Activated CD4-positive, CD25-positive, alpha-beta regulatory T cell treated with anti-CD3 and anti-CD28 coated beads, Interleukin-2, amount 50 U/mL, for 24 hours (primary cell): ENCODE measurements at places on chromosomes 16 and 17.
A peak's percentile ranks its signal among the peaks of the same experiment; 100 is the strongest.

DNA sequence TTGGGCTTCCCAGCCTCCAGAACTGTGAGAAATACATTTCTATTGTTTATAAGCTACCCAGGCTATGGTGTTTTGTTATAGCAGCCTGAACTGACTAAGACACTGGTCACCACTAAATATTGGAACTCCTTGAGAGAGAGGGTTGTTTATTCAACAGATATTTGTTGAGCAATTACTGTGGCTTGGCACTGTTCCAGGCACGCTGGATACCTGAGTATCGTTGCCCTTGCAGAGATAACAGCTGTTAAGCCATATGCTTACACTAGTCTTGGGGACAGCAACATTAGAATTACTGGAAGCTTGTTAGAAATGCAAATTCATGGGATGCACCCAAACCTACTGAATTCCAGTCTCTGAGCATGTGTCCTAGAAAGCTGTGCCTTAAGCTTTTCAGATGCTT lies 230.7 kb downstream of the HS3ST4 start:
- no peak for ATAC-seq

DNA sequence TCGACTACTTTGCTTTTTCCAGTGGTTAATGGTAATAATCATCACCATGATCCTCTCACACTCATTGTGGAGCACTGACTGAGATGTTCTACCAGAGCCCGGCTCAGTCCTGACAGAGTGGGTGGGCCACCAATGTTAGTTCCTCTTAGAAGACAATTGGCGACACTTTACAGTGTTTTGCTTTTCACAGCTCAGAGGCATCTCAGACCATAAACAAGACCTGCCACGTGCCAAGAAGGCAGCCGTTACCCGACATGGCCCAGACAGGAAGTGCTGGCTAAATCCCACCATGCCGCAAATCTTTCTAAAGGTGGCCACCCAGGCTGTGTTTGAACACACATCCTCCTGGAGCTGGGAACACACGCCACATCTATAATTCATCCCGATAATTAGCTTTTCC lies 103.7 kb downstream of the XYLT1 start:
- ATAC-seq: no peak

DNA sequence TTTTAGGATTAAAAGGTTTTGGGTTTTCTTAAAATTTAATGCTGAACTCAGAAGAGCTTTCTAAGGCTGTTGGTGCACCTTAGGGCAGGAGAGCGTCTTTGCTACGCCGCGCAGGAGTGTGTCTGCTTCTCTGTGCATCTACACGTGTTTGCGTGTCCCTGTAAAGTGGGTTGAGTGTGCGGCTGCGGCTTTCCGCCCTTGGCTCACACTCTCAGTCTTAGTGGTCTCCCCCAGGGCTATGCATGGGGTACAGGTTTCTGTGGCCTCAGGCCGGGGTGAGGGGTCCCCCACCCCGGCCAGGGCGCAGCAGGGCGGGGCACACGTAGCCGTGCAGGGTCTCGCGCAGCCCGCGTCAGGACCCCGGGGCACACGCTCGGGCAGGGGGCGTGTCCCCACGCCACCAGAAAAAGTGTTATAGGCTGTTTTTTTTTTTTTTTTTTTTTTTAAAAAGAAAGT lies 727 bp upstream of the TENT4B start:
- ATAC-seq: peak; percentile 69

- no peak for ATAC-seq
These were observed 2.1 kb upstream of the NLK start for GRCh38 chr17:28040406-28040805.

- peak; percentile 57 for ATAC-seq
These were observed 10.4 kb downstream of the LLGL1 start for GRCh38 chr17:18235743-18236256.

GRCh38 chr17:80395402-80396151 lies 19.4 kb upstream of the ENDOV start:
- ATAC-seq: no peak

- peak; percentile 57 for ATAC-seq
These were observed 186.7 kb downstream of the MSI2 start for GRCh38 chr17:57442914-57443571.

DNA sequence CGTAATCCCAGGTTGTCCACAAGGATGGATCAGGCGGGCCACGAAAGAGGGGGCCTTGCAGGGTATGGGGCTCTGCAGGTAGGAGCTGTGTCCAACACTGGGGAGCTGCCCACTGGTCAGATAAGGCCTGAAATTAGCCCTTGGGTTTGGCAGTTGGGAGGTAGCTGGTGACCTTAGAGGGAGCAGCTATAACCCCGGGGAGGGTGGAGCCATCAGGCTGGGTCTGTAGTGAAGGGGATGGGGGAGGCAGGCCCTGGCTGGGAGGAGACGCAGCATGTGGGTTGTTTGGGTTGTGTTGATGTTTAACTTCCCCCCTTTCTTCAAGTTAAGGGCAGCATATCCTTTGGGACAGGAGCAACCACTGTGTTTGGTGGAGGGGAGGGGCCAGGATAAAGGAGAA lies 5.9 kb downstream of the MLLT6 start:
- no peak for ATAC-seq

DNA sequence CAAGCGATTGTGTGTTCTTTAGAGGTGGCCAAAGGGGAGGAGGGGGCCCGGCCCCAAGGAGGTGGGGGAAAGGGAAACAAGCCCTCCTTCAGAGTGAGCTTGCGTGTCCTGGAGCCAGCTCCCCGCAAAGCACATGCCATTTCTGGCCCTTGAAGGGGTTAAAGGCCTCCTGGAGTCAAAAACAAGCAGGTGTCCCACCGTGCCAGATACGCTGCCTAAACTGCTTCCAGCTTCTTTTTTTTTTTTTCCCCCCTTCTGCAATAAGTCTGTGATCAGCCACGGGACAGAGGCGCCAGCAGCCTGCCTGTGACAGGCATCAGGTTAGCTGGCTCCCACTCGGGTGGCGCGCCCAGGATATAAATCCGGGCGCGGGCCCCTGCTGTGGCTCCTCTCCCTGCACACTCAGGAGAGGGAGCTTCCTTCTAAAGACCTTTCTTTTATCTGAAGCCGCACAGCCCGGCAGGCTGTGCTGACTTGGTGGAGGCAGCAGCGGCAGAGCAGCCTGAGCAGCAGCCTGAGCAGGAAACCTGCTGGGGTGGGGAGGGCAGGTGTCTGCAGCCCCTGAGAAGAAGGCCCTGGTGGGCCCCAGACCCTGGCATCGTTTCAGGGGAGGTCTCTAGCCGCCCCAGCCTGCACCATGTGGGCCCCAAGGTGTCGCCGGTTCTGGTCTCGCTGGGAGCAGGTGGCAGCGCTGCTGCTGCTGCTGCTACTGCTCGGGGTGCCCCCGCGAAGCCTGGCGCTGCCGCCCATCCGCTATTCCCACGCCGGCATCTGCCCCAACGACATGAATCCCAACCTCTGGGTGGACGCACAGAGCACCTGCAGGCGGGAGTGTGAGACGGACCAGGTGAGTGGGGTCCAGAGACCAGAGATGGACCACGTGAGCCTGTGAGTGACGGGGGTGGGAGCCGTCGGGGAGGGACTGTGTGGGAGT lies at the start of gene WFIKKN2:
TSS of gene WFIKKN2 (plus strand) at position 286 of the 934 bp plus-strand sequence. CDS start at position 638, 352 bp downstream.
- no peak for ATAC-seq

GRCh38 chr17:37261286-37261685 lies 114.5 kb upstream of the C17orf78 start:
- no peak for ATAC-seq

DNA sequence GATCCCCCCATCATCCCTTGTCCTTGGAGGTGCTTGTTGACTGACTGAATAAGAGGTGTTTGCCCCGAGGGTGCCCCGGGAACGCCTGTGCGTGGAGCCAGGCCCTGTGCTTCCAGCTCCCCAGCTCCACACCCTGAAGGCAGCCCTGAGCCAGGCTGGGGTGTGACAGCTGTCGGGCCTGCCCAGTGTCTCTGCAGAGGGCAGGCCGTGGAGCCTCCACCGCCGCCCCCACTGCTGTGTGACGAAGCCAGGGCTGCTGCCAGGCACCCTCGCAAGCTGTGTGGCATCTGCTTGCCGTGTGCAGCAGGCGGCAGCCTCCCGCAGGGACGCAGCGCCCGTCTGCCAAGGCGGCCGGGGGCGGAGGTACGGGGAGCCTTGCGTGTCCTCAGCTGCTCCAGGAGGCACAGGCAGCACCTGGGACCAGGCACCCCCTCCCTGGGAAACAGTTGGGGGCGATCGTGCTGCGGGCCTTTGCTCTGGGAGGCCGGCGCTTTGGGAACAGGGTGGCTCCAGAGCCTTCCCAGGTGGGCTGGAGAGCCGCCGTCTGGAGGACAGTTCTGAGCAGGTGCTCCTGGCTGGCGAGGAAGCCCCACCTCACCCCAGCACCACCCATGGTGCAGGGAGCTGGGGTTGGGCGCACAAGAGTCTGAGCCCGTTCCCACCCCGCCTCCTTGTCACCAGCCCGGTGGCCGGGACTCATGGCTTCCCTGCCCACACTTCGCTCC lies 26.6 kb downstream of the GSE1 start:
- ATAC-seq: no peak

- no peak for ATAC-seq
These were observed at the start of gene TNS4 for GRCh38 chr17:40501499-40501911. Gene TNS4 (minus strand): TSS chr17:40501623. CDS start chr17:40496425, 5,198 bp downstream.

GRCh38 chr17:59804901-59805465 lies 87.8 kb downstream of the TUBD1 start:
- ATAC-seq: no peak

DNA sequence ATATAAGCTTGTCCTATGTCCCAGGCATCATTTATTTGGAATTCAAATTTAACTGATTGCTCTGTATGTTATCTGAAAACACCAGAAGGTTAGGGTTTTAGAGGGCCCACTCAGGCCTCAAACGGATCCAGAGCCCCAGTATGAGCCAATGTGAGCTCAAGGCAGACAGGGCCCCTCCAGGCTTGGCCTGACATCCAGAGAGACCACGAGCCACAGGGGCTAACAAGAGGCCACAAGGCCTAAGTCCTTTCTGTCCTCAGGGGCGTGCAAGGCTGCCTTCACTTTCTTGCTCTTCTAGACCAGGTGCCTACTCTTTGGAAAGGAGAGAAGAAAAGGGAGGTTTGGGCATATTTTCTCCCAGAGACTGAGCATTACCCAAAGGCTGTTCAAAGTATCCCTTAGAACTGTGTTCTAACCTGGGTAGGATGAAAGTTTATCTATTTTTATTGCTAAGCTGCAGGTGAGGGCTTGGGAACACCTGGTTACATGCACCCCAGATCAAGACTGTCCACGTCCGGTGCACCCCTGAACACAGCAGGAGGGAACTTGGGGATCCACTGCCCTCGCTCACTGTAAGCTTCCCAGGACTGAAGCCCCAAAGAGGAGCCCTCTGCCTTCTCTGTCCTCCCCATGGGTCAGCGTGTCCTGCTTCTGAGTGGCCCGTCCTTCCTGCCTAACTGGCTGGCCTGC lies 1.5 kb upstream of the ENGASE start:
- no peak for ATAC-seq

GRCh38 chr16:30698816-30699614 lies at the start of gene SRCAP:
Gene SRCAP (plus strand): TSS chr16:30699171. CDS start chr16:30700825, 1,654 bp downstream.
- peak; percentile 24 for ATAC-seq

DNA sequence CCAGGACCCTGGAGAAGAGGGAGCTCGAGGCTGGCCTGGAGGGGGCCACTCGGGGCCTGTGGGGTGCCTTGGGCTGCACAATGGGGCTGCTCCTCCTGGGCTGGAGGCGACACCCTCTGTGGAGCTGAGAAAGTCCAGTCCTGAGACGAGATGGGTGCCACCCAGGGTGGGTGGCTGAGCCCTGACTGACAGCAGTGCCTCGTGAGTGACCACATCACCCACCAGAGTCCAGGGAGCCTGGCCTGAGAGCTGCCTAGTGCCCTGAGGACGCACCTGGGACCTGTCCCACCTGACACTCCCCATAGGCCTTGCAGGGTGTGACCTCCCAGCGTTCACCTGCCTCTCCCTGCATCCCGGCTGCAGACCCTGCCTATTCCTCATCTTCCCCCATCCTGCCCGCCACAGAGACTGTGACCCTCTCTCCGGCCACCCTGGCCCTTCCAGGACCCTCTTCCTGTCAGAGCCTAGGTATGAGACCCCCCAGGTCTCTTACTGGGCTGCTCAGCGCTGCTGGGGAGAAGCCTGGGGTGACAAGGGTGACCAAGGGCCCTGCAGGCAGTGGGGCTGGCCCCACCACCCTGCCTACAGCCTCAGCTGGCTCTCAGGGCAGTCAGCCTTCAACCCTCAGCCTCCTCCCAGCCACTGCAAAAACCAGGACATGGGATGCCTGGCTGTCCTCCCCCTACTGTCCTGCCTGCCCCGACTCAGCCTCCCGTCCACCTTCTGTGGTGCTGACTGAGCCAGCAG lies 41.2 kb downstream of the TNFRSF13B start:
- no peak for ATAC-seq

GRCh38 chr17:14712611-14713021 lies 411.7 kb downstream of the HS3ST3B1 start:
- ATAC-seq: no peak

- no peak for ATAC-seq
These were observed 4.8 kb upstream of the ERBB2 start for GRCh38 chr17:39695089-39695474.

DNA sequence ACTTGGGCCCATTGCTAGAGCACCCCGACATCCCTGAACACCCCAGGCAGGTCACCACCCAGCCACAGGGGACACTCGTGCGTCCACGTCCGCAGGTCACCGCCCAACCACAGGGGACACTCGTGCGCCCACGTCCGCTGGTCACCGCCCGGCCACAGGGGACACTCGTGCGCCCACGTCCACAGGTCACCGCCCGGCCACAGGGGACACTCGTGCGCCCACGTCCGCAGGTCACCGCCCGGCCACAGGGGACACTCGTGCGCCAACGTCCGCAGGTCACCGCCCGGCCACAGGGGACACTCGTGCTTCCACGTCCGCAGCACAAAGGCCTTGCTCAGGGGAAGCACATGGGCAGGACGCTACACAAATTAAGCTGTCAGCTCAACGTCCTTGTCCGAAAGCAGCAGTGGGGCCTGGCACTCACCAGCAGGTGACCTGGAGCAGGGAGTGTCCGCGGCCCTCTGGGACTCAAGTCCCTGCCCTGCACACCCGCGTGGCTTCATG lies 17.7 kb downstream of the GALNS start:
- no peak for ATAC-seq

DNA sequence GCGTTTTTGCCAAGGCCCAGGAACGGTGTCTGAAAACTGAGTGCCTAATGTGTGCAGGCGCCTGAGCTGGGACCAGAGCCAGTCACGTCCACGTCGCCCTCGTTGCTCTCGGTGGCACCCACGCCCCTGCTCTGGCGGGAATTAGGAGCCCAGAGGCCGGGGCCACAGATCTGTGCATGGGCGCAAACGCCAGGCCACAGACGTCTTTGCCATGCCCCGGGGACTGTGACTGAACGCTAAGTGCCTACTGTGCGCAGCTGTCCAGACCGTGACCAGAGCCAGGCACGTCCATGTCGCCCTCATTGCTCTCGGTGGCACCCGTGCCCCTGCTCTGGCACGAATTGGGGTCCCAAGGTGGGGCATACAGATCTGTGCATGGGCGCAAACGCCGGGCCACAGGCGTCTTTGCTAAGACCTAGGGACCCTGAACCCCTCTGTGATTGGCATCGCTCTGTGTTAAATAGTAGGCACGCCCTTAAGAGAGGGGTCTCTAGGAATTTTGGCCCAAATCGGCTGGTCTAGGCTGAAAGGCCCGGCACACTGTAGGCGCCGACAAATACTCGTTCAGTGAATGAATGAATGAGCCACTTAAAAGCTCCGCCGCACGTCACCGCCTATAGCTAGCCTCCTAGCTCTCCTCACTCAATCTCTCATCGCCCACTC lies 827 bp upstream of the UBALD1 start:
- ATAC-seq: no peak
